ENCODE measurements at places on chromosomes 2 and 18. TPM values are rescaled to one million over a fixed set of nuclear protein-coding genes. Genes with fewer than 3 reads are reported as not detected.

GRCh38 chr2:101076581-101076980, 74.5 kb downstream of the RPL31 start:
- DNase-seq, result no peak

ANKZF1 gene
- total RNA-seq, result 26.6 TPM

TTR gene
- total RNA-seq, result not detected

UGT1A3 gene
- total RNA-seq, result not detected
